ENCODE measurements at places on chromosomes 7 and 10.

GRCh38 chr7:30474485-30474884, 4.1 kb downstream of the NOD1 start:
- no peak for DNase-seq

DNA sequence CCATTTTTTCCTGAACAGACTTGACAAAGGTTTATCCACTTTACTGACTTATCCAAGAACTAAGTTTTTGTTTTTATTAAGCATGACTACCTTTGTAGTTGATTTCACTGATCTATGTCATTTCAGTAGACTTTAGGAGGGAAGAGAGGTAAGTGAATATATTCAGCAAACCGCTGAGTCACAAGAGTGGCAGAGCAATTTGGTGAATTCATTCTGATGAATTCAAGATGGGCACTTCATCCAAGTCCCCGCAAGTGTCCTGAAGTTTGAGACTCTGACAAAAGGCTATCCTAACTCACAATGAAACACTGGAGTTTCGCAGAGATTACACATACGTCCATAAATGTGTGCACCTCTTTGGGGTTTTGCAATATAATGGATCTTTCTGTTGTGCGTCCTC, 102.3 kb upstream of the RHEB start:
- no peak for DNase-seq

GRCh38 chr10:94645285-94645684, 38.2 kb upstream of the CYP2C18 start:
- no peak for DNase-seq

- no peak for DNase-seq
Observed at GRCh38 chr7:93055543-93056107, 62.2 kb downstream of the SAMD9 start.

GRCh38 chr7:157250605-157251228, 86.1 kb upstream of the DNAJB6 start:
- DNase-seq, result no peak

GRCh38 chr10:131560166-131560565, 248.6 kb upstream of the TCERG1L start:
- no peak for DNase-seq

GRCh38 chr10:86413046-86413728, 46.6 kb upstream of the GRID1 start:
- DNase-seq, result no peak

GRCh38 chr7:49771427-49772176, 1.8 kb upstream of the VWC2 start:
- no peak for DNase-seq

GRCh38 chr7:116871061-116871700, 8.8 kb downstream of the CAPZA2 start:
- DNase-seq, result no peak

DNA sequence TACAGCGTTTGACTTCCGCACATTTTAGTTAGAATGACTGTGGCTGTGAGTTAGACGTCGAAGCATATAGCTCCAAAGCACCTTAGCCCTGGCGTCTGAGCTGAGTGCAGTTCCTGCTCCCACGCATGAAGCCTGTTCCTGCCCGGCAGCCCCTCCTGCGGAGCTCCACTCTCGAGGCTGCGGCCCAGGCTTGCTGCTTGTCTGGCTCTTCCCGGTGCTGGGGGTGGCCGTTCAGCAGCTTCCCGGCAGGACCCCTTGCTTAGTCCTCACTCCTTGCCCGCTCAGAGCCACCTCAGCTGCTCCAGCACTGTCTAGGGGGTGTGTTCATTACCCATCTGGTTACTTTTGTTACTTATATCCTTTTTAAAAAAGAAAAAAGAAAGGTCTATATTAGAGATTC, 88.1 kb upstream of the DNAJB6 start:
- no peak for DNase-seq

DNA sequence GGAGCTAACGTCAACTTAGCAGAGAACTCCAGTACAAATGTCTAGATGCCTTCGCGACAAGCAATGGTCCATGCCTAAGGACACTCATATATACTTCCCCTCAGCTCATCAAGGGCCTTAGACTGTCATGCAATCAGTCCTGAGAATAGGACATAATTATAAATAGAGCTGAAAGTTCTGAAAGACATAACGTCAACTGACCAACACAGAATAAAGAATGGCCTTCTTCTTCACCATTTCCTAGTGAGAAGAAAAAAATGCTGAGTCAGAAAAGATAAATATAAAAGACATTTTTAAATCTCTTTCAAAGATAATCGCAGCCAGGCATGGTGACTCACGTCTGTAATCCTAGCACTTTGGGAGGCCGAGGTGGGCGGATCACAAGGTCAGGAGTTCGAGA, 83.2 kb downstream of the ARMH3 start:
- DNase-seq, result no peak

DNA sequence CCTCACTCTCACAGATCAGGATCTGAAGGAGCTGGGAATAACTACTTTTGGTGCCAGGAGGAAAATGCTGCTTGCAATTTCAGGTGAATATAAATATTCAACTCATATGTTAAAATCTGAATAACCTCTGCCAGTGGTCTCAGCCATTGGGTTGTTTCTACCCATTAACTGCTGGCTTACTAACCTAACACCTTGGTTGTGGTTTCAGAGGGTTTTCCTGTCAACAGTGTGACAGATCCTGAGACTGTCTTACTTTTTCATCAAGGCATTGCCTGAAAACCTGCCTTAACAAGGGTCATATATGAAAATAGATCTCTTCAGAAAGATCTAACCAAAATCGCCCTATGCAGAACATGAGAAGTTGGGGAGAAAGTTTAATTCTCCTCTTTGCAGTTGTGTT, 307.7 kb downstream of the BICC1 start:
- DNase-seq, result no peak

GRCh38 chr10:71538608-71539260, 142.0 kb downstream of the CDH23 start:
- DNase-seq, result no peak

DNA sequence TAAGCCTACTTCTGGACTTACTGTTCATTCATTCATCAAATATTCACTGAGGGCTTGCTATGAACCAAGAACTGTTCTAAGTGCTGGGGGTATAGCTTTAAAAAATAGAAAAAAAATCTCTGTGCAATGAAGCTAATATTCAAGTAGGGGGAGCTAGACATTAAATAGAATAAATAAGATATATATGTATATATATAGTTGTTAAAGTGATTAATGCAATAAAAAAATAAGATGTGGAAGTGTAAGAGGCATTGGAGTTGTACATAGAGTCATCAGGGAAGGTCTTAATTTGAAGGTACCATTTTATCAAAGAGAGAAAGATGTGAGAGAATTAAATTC, 181.2 kb upstream of the AGR3 start:
- DNase-seq, result no peak

- DNase-seq, result no peak
Observed at GRCh38 chr7:44072364-44073231, 7.2 kb upstream of the PGAM2 start.

DNA sequence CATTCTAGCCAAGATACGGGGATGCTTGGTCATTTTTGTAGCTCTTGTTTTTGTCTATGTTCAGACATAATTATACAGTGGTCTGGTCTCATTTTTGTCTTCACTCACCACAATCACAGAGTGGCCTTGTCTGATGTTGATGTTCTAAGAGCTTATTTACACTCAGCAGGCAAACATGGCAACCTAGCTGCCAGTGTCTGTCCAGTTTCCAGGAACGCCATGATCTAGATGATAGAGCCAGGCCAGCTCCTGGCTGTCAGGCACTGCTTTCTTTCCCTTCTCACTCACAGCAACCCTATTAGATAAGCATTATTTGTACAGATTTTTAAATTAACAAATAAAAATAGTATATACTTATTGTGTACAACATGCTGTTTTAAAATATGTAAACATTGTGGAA, 98.6 kb upstream of the PHF14 start:
- DNase-seq, result peak; percentile 17

GRCh38 chr7:108097703-108098102, 32.5 kb downstream of the LAMB4 start:
- DNase-seq, result no peak

- peak; percentile 58 for DNase-seq
Observed at GRCh38 chr7:100080907-100081534, 502 bp downstream of the ZNF3 start.

DNA sequence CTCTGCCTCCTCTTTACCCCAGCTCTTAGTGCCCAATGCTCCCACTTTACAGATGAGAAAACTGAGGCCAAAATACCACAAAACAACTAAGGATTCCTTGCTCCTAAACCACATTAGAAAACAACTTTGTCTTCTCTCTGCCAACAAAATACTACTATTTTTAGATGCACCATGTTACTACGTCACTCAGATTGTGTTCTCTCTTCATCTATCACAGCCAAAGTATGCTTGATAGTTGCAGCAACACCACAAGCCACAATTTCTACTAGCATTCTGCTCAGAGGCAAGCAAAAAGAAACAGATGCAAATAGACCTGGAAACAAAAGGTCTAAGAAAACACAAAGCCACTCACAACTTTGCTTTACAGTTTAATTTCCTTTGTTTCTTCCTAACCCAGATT, 3.3 kb upstream of the PDE1C start:
- no peak for DNase-seq

DNA sequence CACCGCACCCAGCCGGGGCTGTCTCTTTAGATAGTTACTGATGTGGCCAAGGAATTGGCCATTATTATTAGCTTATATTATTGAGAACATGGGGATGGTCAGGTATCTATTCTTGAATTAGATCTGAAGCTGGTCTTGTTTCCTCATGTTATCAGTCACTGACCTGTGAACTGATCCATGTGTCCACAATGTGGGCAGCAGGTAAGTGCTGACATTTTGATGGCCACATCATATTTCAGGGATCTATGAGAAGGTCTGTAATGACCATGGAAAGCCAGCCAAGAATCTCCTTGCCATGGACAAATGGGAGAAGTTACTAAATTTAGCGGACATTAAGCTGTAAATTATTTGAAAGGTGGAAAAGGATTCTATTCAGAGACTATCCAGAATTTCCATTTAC, 61.4 kb downstream of the GBF1 start:
- no peak for DNase-seq

GRCh38 chr10:87668324-87669074, 8.8 kb downstream of the PAPSS2 start:
- no peak for DNase-seq

Data from LNCaP clone FGC (cell line).